ENCODE measurements at places on chromosomes 2 and 18.

DNA sequence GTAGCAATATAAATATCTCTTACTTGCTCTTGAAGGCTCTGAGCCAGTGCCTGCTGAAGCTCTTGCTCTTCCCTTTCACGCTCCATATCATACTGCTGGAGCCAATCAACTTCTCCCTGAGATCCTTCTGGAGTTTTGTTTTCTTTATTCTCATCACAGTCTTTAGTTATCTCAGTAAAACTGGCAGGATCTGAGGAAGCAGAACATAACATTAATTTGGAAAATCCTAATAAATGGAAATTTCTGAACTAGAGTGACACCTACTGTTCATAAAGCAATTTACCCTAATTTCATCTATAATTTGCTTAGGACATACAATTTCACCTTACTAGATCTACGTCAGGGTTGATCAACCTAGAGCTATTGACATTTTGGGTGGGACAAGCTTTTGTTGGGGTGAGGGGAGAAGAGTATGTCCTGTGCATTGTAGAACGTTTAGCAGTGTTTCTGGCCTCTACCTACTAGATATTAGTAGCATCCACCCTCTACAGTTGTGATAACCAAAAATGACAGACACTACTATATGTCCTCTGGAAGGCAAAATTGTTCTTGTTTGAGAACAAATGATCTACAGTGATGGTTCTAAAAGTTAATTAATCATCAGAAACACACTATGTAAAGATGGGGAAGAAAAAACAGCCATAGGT is 47.2 kb downstream of the VIL1 start:
- DNase-seq = peak; percentile 30

DNA sequence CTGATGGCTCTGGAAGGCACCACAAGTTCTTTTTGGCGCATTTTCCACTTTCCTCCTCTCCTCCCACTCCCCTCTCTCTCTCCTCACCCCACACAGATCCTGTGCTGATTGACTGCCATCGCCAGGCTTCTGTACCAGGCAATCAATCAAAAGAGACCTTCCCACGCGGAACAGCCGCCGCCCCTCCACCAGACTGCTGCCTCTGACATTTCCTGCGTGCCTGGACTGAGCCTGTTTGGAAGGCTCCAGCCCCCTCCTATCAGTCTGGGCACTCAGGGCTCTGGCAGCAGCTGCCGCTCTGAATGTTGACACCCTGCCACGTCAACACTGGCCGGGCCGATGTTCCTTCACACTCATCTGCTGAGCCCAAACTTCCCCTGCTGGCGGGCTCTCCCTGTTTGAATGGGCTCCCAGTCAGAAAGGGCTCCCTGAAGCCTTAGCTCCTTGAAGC is 467.7 kb downstream of the EPHA4 start:
- DNase-seq = no peak

- DNase-seq = no peak
Measured at GRCh38 chr2:144180131-144180530, 339.8 kb downstream of the ZEB2 start.

DNA sequence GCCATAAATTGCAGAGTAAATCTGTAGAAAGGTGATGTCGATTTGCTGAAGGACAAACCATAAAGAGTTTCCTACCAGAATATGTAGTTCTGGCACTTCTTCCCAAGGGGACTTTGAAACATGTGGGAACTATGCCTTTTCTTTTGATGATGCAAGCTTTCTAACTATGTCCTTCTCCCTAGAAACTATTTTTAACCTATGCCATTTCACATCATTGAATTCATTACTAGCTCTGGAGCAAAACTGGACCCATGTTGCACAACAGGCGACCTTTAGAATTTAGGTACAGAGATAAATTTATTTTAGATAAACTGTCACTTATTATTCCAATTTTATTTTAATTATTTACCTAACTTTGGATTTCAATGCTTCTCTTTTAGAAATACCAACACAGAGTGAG is 186.5 kb downstream of the CCDC102B start:
- no peak for DNase-seq

DNA sequence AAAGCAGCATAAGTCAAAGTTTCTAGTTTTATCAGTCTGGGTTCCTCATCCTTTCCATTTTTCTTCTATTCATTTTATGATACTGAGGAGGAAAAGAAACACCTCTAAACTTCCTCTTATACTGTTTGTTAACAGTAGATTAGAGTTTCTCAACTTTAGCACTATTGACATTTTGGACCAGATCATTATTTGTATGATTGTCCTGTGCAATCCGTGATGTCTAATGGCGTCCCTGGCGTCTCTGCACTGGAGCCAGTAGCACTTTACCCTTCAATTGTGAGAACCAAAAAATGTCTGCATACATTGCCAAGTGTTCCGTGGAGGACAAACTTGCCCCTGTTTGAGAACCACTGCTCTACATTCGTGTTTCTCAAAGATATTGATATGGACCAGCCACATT is 25.2 kb downstream of the PTPN4 start:
- DNase-seq = no peak

DNA sequence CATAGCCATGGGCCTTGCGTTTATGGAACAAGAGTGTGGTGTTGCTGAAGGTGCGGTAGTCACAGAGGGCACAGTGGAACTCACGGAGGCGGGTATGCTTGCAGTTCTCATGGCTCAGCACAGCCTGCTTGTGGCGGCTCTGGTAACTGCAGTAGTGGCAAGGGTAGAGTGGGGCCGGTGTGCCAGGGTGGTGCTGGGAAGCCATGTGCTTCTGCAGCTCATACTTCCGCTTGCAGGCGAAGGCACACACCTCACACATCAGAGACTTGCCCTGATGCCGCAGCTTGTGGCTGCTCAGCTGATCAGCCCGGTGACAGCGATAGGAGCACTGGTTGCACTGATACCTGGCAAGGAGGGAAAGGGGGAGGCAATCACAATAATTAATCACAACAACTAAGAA is 14.7 kb downstream of the ZNF142 start:
- DNase-seq = peak; percentile 71

- no peak for DNase-seq
Measured at GRCh38 chr2:20177556-20178248, 47.2 kb downstream of the SDC1 start.

DNA sequence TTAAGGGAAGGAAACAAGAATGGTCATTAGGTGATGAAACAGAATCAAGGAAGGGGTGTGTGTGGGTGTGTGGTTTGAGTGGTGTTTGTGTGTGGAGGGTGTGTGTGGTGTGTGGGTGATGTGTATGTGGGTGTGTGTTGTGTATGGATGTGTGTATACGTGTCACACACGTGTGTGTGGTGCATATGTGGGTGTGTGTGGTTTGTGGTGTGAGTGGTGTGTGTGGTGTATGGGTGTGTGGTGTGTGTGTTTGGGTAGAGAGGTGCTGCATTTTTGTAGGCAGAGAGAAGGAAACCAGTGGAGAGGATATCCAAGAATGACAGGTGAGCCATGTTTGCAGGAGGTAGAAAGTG is 1.1 kb upstream of the CEP192 start:
- no peak for DNase-seq

DNA sequence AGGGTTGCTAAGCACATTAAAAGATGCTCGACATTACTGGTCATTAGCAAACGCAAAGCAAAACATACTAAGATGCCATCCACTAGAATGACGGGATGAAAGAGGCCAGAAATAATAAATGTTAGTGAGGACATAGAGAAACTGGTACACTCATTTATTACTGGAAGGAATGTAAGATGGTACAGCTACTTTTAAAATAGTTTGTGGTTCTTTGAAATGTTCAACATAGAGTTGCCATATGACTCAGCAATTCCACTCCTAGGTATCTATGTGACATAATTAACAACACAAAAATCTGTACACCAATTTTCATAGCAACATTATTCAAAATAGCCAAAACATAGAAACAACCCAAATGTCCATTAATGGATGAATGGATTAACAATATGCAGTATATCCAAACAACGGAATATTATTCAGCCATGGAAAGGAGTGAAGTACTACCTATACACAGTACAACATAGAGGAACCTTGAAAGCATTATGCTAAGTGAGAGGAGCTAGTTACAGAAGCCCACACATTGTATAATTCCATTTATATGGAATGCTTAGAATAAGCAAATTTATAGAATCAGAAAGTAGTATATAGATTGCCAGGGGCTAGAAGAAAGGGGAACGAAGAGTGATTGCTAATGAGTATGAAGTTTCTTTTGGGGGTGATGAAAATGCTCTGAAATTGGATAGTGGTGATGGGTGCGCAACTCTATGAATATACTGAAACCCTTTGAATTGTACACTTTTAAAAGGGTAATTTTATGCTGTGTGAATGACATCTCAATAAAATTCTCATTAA is 61.9 kb upstream of the IL1R1 start:
- DNase-seq = no peak
